CD8-positive, alpha-beta memory T cell (primary cell): ENCODE measurements at places on chromosomes 3 and 15.

- DNase-seq: no peak
These were observed 32.3 kb upstream of the PROK2 start for GRCh38 chr3:71817262-71817661.

- no peak for DNase-seq
These were observed 40.7 kb downstream of the SNRK start for GRCh38 chr3:43326891-43327581.

DNA sequence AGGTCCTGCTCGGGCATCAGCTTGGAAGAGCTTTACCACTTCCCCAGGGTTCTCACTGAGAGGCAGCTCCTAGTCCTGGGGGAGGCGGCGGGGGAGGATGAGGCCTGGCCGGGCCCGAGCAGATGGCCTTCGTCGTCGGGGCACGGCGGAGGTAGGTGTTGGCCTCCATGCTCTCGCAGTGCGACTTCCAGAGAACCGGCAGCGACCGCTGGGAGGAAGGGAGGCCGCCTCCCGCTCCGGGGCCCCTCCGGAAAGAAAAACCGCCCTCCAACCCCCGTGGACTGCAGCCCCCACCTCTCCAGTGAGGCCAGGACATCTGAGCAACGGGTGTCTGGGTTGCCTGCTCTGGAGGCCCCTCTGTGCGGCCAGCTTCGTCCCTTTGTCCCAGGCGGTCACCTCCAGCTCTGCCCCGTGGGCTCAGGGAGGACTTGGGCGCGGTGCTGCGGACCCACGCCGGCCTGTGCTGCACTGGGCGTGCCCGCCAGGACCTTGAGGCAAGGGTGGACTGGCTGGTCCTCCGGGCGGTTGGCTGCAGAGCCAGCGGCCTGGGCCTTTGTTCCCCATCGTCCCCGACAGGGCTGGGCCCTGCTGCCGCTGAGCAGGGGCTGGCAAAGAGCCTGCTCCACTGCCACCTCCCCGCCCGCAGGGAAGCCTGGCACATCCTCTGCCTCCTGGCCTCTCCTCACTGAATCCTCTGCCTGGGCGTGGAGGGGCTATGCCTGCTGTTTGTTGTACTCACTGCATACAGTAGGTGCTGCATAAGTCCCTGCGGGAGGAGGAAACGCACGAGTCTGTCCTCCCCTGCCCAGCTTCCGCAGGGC, 13.6 kb upstream of the GP9 start:
- no peak for DNase-seq

- no peak for DNase-seq
These were observed 9.1 kb upstream of the PDCD6IP start for GRCh38 chr3:33789183-33789954.

DNA sequence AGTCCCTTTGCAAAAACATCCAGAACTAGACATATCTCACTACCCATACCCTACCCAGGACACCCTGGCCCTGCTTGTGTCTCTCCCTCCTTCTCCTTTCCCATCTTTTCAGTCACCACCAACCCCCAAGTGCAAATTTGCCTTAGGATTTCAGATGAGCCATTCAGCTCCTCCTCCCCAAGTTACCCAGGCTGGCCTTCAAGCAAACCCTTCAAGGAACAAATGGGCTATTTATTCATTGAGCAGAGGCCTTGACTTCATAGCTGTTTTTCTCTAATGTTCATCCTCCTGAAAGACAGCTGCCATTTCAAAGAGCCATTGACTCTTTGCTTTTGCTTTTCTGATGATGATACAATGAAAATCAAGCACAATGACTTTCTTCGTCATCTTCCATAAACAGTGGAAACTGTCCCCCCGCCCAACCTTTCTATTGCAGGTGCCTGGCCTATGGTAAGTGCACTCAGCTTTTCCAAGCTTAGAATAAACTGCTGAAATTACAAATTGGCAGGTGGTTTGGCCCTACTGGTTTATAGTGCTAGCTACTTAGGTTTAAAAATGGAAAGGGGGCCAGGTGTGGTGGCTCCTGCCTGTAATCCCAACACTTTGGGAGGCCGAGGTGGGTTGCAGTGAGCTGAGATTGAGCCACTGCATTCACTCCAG, 26.1 kb upstream of the KLHL6 start:
- DNase-seq: no peak

- DNase-seq: no peak
These were observed 29.6 kb upstream of the ADAMTS7 start for GRCh38 chr15:78840661-78841375.

- DNase-seq: no peak
These were observed 6.0 kb downstream of the UBL7 start for GRCh38 chr15:74454764-74455500.

DNA sequence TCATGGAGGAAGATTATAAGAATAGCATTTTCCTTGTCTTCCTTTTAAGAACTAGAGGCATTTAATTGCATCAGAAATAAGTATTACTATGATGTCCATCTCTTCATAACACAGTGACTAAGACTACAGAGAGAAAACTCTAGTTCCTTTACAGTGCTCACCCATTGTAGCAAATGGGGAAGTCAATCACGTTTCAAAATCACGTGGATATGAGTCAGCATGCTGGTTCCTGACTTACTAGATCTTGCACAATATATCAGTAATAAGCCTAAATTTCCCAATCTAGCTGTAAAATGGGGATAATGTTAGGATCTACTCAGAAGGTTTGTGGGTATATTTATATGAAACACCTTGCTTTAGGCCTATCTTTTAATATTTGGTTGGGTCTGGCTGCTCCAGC, 254.8 kb upstream of the EOMES start:
- DNase-seq: no peak

DNA sequence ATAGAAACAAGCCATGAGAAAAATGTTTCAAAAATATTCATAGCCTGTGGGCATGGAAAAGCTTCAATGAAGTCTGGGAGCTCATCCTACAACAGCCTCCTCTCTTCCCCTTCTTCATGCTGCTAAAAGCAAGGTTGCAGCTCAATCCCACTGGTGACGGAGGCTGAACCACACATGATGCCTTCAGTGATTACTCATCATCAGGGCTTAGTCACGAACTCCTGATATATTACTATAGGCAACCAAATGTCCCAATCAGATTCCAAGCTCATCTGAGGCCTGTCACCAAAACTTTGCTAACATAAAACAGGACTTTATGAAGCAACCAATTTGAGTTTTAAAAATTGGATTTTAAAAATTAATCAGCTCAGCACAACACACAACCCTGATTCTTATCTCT, 24.0 kb upstream of the SLC24A5 start:
- no peak for DNase-seq

GRCh38 chr3:64824394-64824909, 136.7 kb upstream of the ADAMTS9 start:
- no peak for DNase-seq

DNA sequence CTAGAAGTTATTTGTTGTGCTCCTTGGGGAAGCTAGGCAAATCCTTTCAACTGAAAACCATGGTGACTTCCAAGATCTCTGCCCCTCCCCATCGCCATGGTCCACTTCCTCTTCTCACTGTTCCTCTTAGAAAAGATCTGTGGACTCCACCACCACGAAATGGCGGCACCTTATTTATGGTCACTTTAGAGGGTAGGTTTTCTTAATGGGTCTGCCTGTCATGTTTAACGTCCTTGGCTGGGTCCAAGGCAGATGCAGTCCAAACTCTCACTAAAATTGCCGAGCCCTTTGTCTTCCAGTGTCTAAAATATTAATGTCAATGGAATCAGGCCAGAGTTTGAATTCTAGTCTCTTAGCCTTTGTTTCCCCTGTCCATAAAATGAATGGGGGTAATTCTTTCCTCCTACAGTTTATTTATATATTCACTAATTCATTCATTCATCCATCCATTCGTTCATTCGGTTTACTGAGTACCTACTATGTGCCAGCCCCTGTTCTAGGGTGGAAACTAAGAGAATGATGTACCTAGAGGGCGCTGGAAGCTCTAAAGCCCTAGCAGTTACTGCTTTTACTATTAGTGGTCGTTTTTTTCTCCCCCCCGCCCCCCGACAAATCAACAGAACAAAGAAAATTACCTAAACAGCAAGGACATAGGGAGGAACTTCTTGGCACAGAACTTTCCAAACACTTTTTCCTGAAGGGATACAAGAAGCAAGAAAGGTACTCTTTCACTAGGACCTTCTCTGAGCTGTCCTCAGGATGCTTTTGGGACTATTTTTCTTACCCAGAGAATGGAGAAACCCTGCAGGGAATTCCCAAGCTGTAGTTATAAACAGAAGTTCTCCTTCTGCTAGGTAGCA, 657 bp downstream of the PATL2 start:
- peak; percentile 50 for DNase-seq

DNA sequence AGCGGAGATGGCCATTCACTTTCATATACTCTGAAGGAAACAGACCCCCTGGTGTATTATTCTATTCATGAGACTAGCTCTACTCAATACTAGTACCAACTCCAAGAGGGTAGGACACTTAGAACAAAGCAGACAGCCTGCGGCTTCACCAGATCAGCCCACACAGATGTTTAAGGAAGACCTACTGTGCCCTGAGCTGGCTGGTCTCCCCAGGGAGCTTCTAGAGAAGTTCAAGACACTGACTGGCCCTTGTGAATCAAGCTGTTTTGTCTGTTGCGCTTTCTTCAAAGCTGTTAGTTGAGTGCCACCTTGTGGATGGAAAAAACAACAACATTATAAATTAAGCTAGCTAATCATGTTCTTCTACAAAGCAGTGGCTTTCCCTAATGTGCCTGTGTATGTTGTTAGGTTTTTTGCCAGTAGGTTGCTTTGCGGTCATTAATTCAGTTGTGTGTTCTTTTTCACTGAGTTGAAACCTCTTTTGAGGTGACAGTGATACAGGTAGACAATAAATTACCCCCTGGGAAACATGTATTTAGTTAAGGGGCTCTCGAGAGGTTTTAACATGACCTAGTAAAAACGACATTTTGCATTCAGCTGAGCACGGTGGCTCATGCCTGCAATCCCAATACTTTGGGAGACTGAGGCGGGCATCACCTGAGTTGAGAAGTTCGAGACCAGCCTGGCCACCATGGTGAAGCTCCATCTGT, 64.2 kb upstream of the MYZAP start:
- no peak for DNase-seq

DNA sequence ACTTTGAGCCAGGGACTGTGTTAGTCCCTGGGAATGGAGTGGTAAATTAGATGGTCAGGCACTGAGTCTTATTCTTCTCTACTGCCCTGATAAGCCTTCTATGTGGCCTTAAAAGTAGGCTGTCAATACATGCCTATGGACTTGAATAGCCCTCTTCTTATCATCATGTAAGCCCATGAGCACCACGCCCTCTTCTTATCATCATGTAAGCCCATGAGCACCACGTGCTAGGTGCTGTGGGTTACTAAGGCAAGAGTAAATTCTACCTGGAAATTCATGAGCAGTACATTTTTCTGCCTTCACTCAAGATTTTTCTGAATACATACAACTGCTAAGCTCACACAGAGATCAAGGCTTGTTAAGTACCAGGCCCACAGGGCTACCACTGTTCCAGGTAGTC, 68.5 kb downstream of the DHX30 start:
- no peak for DNase-seq

DNA sequence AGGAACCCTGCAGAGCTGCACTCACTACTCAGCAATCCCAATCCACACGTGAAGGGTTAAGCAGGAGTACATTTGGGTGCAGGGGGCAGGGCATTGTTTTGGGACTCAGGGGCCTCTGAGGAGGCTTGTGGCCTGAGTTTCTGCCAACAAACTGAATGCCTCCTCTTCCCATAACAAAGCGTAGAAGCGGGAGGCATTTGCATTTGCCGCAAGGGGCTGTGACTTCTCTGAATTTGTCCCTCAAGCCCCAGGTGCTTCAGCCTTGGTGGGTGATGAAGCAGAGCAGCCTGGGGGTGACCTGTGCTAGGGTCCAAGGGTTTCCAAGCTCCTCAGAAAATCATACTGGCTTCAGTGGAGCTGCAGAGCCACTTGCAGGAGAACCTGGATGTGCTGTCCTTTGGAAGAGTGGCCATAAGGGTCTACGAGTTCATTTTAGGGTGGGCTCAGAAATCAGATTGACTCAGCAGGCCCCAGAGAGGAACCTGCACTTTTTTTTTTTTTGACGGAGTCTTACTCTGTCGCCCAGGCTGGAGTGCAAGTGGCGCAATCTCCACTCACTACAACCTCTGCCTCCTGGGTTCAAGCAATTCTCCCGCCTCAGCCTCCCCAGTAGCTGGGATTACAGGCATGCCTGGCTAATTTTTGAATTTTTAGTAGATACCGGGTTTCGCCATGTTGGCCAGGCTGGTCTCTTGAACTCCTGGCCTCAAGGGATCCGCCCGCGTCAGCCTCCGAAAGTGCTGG, 1.4 kb upstream of the RPSA start:
- no peak for DNase-seq

DNA sequence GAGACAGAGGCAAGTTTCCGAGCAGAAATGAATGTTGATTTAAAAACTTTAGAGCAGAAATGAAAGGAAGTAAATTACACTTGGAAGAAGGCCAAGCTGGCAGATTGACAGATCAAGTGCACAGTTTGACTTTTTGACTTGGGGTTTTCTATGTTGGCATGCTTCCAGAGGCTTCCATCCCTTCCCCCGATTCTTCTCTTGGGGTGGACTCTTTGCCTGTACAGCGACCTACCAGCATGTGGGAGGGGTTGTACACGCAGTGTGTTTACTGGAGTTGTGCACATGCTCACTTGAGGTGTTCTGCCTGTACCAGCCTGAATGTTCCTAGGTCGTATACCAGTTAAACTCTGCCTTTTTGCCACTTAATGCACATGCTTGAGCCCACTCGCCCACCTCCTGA, 701.5 kb upstream of the GBE1 start:
- no peak for DNase-seq

- DNase-seq: peak; percentile 11
These were observed at the start of gene WWTR1 for GRCh38 chr3:149657926-149658743. TSS of gene WWTR1 (minus strand) at chr3:149658025. CDS start at chr3:149657306, 719 bp downstream.
